Aorta (tissue), 5 donors: ENCODE measurements at places on chromosomes 2 and 18. TPM values are rescaled to one million over a fixed set of nuclear protein-coding genes. Genes with fewer than 3 reads are reported as not detected.

DNA sequence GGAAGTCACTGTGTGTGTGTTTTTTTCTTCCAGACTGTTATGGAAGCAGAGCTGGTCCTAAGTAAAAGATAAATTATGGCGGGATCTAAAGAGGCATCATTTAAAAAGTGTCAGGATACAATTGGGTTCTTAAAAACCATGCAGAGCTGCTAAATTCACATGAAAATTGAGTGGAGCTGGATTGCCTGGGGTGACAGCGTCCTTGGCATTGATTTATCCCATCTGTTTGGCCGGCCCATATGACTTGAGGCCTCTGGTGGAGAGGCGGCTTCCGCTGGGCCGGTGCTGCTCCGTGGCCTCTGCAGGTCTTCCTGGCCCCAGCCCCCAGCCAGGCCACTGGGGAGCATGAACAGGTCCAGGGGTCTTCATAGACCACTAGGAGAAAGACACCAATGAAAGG, 165.5 kb downstream of the GLI2 start:
- peak; percentile 9 for DNase-seq

GRCh38 chr2:48464264-48464795, 65.6 kb upstream of the STON1 start:
- DNase-seq, result no peak

DNA sequence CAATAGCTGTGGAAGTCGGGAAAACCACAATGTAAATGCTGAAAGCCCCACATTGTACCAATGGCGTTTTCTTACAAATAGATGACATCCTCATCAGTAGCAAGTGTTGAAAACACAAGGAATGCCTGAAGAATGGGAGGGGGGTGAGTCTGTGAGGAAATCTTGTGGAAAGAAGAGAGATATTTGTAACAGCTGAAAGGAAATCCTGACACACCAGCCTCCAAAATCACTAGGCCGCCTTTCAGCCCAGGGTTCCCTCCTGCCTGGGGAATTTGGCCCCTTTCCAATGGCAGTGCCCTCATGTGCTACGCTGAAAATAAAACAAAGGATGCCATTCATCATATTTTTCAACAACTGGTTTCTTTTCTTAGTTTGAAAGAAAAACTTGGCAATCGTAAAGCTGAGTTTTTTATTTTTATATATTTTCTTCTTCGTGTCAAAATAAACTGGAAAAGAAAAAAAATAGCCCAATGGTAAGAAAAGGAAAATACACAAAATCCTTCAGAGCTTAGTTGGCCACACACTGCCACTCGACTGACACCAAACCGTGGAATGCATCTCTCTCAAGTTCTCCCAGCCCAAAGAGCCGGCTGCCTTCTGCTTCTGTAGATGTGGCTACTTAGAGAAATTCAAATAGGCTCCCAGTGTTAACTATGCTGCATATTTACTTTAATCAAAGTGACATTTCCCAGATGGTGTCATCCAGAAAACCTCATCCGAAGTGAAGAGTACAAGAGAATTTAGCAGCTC, 52.0 kb downstream of the FTCDNL1 start:
- DNase-seq, result no peak

Gene GBX2
- not detected for total RNA-seq

Gene OTOS
- total RNA-seq, result not detected

Gene TEX44
- not detected for total RNA-seq

DNA sequence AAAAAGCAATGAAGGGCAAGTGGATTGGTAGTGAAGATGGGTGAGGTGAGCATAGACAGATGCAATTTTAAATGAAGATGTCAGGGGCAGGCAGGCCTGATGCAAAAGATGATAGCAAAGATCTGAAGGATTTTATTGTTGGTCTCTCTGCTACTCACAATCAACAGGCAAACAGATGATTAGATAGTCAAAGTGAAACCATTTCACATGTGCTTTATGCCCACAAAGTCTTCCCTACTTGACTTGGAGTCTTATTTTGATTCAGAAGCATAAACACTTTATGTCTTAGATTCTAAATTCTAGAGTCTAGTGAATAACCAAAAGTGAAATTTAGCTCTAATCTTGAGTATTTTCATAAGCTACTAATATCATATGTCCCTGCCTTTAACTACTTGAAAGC, 153.8 kb upstream of the HNRNPA3 start:
- DNase-seq, result no peak

- no peak for DNase-seq
These were observed 93.9 kb downstream of the SH3RF3 start for GRCh38 chr2:109222825-109223471.

Gene NT5C1B
- total RNA-seq, result not detected

GRCh38 chr2:82752396-82752795, 1706.7 kb downstream of the SUCLG1 start:
- no peak for DNase-seq

Gene NYAP2
- 2.0 TPM for total RNA-seq
